ENCODE measurements at places on chromosomes 1 and 21.
A peak's percentile ranks its signal among the peaks of the same experiment; 100 is the strongest.

- no peak for DNase-seq
These were observed 52.2 kb downstream of the TRAF5 start for GRCh38 chr1:211378844-211379243.

- no peak for DNase-seq
These were observed 89.7 kb downstream of the PLPP3 start for GRCh38 chr1:56489695-56490094.

GRCh38 chr1:19057182-19057779 lies 100.8 kb upstream of the IFFO2 start:
- DNase-seq, result no peak

DNA sequence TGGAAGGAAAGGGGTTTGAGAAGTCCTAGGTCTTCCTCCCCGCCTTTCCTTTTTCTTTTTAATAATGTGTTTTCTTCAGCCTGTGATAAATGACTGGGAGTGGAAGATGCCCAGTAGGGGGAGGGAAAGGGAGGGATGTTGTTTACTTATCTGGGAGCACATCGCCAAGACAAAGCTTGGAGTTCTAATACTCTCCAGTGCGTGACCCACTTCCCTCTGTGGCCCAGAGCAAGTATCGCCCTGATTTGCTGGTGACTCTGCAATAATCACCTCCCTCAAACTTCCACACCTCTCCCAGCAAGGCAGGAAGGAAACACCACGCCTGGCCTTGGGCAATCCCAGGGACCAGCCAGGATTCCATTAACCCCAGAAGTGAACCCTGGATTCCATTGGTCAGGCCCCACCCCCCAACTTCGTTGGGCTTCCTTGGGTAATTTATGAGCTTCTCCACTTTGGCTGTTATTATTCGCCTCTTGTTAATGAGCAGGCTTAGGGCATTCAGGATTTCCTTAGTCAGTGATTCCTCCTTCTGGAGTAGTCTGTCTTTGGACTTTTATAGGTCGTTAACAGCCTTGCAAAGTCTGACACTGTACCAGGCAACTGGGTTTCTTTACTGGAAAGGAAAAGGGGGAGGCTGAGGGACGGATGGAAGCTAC lies 24.3 kb upstream of the GRHL3 start:
- DNase-seq, result no peak

DNA sequence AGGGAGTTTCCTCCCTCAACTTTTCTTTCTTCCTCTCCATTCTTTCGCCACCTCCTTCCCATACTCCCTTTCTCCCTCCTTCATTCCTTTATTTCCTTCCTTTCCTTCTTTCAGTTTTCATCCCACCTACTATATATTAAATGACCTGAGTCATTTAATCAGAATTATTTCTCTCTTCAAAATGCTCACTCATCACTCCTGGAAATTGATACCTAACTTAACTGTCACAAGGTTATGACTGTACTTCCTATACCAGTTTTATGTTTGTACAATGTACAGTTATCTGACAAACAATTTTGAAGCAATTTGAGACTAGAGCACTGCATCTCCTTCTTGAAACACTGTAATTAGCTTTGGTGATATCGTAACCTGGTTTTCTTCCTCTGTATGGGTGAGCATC lies 41.4 kb downstream of the NEXN start:
- DNase-seq, result no peak

DNA sequence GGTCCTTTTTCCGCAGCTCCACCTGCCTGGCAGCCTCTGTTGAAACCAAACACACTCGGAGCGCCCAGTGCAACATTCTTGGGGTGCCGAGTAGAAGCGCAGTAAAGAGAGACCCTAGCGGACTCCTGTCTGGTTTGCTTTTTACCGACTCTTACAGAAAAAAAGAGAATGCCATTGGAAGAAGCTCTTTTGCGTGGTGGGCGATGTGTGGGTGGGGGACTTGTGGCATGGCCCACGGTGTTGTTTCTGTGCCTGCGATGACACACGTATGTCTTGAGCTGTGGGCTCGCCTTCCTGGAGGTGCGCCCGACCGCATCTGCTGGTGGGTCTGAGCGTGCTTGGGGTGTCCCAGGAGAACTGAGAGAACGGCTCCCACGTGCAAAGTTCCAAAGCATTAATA lies 7.3 kb upstream of the BARHL2 start:
- no peak for DNase-seq

GRCh38 chr21:40566486-40566885 lies 280.5 kb downstream of the DSCAM start:
- no peak for DNase-seq

DNA sequence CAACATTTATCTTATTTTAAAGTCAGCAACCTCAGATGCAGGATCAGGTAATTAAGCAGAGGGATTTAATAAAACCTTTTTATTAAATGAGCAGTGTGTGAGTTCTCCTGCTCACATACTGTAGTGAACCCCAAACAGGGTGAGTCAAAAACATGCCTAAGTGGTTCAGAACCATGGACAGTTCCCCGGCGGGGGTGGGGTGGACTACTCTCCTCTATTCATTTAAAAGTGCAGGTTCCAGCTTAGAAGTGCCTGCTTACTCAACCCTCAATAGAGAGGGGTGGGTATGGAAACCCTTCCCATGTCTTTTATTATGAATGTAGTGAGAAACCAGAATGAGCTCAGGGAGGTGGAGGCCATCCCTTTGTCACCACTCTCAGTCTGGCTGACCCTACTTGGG lies 397.9 kb downstream of the HHAT start:
- no peak for DNase-seq

DNA sequence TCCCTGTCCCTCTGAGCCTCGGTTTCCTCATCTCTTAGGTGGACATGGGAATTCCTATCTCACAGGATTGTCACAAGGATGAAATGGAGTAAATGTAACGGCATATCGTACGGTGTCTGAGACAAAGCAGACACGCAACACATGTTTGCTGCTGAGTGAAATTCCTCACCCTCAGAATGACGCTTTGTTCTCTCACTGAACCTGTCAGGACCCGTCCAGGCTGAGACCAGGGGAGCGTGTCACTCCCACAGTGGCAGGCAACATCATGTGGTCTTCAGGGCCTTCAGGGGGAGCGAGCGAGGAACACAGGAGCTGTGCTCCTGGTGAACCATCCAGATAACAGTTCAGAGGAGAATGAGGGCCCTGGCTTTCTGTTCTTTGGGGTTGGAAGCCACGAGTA lies 74.2 kb downstream of the TOMM20 start:
- DNase-seq, result no peak

- DNase-seq, result no peak
These were observed 50.2 kb downstream of the PRDX6 start for GRCh38 chr1:173527151-173527826.

GRCh38 chr1:58979086-58979485 lies 195.2 kb upstream of the JUN start:
- DNase-seq, result peak; percentile 7

- DNase-seq, result no peak
These were observed 32.1 kb downstream of the FOXD2 start for GRCh38 chr1:47469910-47470309.

GRCh38 chr1:150012611-150013010 lies 2.1 kb upstream of the OTUD7B start:
- DNase-seq, result peak; percentile 94
